IPS DF 19.7 (cell line): ENCODE measurements at places on chromosomes 3 and 15.

DNA sequence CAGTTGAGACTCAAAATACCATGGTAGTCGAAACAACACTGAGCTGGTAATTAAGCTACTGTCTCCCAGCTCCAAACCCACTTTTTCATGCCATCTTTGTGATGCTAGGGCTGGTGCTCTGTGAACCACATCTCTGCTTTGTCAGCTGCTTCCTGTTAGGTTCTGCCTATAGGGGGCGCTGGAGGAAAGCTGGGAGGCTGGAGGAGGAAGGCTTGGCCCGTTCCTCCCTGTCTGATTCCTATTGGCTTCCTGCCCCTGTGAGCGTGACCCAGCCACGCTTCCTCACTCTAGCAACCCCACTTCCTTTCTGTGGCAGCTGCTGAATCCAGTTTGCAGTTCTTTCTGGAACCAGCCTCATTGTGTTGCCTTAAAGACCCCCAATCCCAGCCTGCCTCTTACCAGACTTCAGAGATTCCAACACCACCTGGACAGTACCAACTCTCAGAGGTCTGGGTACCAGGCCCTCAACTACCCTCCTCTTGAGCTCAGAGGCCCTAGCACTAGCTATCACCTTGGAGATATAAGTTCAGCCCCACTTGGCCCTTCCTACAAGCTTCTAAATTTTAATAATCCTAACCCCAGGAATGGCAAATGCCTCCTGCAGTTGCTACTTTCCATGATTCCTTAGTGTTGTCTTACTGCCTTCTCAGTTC, 120.9 kb downstream of the ERC2 start:
- peak; percentile 68 for DNase-seq

DNA sequence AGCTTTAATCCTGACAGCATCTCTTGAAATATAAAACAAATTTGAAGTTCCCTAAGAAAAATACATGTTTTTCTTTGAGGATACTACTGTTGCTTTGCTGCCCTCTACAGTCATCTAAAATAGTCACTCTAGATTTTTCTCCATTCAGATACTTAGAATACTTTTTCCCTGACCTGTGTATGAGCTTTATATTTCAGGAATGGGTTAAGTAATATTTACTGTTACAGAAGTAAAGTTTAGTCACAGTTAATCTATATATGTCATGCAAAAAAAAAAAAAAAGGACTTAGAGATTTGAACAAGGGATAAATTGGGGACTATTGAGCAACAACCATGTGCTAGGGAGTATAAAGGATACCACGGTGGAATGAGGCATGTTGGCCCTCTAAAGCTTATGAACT, 8.8 kb downstream of the NECTIN3 start:
- DNase-seq = no peak

DNA sequence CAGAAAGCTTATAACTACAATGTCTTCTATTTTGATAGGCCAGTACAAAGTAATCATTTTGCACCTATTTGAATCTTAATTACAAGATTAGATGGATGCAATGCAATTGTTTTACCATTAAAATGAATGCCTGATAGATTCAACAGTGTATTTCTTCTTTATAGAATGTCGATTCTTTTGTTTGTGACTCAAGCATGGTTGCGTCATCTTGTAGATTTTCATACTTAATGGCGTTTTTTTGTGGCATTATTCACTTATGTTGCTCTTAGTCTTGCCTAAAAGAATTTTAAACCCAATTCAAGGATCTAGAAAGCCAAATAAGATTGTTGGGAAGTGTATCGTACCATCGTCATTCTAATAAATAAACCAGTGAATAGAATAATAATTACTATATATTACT, 21.4 kb downstream of the ZBTB38 start:
- no peak for DNase-seq

- no peak for DNase-seq
These were observed 1514.8 kb downstream of the SI start for GRCh38 chr3:163563485-163563884.

DNA sequence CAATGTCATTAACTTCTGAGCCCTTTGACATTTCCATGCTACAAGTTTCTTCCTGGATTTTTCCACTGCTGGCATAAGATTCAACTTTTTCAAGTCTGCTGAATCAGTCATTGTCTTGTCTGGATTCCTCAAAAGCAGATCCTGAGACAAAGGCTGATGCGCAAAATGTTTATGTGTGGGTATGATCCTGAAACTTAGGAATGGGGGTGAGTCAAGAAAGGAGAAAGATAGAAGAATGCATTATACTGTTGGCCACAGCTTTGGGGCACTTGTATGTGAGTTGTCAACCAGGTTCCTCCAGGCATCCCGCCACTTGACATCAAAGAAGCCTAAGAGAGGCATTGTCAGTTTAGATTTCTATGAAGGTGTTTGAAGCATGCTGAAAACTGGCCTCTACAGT, 50.4 kb downstream of the FOXB1 start:
- DNase-seq = no peak

- DNase-seq = no peak
These were observed 43.9 kb downstream of the HEG1 start for GRCh38 chr3:125011941-125012340.

DNA sequence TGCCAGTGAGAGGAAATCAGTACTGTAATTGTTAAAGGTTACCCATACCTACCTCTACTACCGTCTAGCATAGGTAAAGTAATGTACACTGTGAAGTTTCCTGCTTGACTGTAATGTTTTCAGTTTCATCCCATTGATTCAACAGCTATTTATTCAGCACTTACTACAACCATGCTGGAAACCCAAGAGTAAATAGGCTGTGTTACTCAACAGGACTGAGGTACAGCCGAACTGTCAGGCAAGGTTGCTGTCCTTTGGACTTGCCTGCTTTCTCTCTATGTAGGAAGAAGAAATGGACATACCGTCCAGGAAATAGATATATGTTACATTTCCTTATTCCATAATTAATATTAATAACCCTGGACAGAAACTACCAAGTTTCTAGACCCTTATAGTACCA, 265.5 kb downstream of the NR2F2 start:
- DNase-seq = no peak

DNA sequence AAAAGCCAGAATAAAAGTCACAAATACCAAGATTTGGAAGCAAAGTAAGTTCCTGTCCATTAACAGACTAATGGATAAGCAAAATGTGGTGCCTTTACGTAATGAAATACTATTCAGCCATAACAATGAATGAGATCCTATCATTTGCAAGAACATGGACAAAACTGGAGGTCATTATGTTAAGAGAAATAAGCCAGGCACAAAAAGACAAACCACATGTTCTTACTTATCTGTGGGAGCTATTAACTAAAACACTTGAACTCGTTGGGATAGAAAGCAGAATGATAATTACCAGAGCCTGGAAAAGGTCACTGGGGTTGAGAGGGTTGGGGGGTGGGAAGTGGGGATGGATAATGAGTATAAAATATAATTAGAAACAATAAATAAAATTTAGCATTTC, 1015.9 kb downstream of the OTOL1 start:
- no peak for DNase-seq

GRCh38 chr3:52347716-52348635, 31.9 kb downstream of the DNAH1 start:
- DNase-seq = no peak

- no peak for DNase-seq
These were observed 45.0 kb downstream of the MED12L start for GRCh38 chr3:151130428-151130827.

DNA sequence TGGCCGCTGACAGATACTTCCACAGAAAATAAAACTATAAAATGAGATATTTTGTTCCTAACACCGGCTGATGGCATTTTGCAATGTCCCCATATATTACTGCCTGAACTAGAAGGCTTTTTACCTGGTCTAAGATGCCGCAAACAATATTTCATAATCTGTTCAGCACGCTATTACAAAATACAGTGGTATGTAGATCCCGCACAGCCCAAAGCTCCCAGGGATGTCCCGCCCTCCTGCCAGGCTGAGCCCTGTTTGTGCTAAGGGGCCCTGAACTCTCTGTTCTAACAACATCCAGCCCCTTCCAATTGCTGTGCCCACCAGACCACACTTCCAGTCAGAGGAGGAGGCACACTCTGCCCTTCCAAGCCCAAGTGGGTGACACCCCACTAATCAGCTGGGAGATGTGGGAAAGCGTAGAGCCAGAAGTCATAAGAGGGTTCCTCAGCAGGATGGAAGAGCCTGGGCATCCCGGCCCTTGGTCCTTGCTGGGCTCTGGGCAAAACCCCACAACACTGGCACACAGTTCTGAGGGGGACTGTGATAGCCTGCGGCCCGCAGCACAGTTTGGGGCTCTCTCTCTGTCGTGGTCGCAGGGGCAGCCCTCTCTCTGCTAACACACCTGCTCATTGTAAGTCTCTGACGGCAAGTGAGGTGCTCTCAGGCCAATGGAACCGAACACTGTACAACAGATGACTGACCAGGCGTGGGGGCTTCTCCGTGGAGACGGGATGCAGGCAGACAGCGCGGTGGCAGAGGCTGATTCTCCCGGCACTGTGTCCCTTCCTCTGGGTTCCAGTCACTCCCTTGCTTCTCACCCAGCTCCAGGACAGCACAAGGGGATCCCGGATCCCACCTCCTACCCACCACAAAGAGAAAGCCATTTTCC, 55.2 kb downstream of the PCSK6 start:
- DNase-seq = no peak

DNA sequence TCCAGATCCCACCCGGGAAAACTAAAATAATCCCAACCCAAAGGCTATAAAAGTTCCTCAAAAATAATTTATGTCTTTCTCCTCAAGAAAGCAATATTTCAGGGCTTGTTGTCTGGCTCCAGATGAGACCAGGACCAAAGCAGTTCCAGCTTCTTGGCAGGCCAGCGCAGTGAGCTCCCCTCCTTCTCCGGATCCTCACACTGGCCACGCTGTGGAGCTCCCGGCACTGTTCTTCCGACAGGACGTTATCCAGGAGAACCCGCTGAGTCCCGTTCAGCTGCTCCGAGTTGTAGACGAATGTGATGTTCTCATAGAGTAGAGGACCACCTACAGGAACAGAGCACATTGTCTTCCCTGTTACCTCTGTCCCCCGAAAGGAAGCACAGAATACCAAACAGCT, 146.3 kb downstream of the P3H2 start:
- DNase-seq = no peak

DNA sequence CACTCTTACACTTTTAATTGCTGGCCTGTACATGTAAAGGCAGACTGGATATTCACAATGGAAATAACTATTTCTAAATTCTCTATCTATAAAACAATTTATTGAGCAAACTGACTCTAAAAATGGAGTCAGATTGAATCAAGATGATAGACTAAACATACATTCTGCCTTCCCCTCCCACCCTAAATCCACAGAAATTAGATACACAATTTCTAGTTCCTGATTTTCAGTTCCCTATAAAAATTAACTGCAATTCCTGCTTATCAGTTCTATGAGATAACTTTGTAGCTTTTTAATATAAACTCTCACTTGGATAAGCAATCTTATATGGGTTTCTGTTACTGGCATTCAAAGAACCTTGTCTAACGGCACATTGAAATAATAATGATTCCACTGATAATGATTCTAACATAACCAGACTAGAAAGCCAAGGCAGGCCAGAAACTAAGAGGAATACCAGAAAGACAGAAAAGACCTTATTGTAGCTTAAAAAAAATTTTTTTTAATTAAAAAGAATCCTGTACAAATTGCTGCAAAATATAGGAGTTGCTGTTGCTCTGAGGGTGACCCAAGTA, 33.1 kb downstream of the TBC1D5 start:
- DNase-seq = no peak

DNA sequence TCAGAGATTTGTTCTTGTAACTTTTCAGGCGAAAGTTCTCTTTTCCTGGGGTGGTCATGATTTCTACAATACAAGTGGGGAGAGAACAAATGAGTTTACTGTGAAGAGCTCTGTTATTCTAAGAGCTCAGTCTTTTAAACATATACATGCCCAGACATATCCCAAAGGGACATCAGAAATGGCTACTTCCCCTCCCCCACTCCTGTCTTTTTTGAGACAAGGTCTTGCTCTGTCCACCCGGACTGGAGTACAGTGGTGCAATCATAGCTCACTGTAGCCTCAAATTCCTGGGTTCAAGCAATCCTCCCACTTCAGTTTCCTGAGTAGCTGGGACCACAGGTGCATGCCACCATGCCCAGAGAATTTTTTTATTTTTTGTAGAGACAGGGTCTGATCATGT, 18.2 kb downstream of the KPNA1 start:
- DNase-seq = no peak

DNA sequence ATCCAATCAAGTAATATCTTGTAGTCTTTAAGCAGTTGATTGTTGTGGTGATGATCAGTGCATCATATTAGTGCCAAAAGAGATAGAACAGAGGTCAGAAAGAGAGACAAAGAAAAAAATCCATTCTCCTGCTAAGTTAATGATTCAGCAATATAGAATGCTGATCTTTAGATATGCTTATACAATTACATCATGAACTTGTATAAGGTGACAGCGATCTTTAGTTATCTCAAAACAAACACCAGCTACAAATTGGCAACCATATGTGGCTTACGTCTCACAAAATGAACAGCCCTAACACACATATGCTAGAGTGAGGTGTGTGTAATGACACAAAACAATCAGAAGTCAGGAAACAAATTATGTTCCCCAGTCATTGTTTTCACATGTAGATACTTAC, 12.5 kb downstream of the LSAMP start:
- DNase-seq = no peak

DNA sequence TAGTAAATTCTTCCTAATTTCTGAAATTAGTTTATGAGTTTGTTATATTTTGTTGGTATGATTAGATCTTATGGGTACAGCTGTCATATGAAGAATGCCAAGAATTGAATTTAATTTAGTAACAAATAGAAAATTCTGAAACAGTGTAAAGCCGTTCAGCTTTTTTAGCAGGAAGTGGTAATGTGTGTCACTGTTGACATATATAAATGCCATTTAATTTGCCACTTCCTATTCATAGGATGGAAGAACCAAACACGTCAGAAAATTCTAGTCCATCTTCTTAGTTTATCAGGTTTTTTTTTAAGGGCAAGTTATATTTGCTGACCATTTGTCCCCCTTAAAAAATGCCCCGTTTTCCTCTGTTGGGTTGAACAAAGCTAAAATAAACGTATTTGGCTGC, 43.0 kb downstream of the RAB8B start:
- DNase-seq = no peak

GRCh38 chr15:31078471-31078870, 23.1 kb downstream of the TRPM1 start:
- no peak for DNase-seq

DNA sequence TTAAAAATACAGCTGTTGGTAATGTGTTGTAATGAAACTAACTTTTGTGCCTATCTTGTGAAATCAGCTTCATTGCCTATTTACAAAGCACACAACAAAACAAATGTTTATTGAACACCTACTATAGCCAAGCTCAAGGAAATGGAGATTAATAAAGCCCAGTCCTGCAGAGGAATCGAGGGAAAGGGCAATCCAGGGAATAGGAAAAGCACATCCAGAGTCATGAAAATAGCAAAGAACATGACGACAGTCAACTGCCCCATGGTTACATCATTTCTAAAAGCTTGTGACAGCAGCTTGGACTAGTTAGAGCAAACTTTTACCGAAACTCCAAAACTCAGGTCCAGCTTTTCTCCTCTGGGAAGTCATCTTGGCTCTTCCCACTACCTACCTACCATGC, 157.3 kb downstream of the LIPC start:
- DNase-seq = no peak

GRCh38 chr3:29520764-29521163, 239.9 kb downstream of the RBMS3 start:
- no peak for DNase-seq
